AG09319 (cell line): ENCODE measurements at places on chromosomes 2 and 18.
A peak's percentile ranks its signal among the peaks of the same experiment; 100 is the strongest.

- no peak for DNase-seq
Observed at GRCh38 chr2:239793086-239793485, 232.1 kb downstream of the NDUFA10 start.

- no peak for DNase-seq
Observed at GRCh38 chr2:135620198-135620597, 88.9 kb downstream of the R3HDM1 start.

DNA sequence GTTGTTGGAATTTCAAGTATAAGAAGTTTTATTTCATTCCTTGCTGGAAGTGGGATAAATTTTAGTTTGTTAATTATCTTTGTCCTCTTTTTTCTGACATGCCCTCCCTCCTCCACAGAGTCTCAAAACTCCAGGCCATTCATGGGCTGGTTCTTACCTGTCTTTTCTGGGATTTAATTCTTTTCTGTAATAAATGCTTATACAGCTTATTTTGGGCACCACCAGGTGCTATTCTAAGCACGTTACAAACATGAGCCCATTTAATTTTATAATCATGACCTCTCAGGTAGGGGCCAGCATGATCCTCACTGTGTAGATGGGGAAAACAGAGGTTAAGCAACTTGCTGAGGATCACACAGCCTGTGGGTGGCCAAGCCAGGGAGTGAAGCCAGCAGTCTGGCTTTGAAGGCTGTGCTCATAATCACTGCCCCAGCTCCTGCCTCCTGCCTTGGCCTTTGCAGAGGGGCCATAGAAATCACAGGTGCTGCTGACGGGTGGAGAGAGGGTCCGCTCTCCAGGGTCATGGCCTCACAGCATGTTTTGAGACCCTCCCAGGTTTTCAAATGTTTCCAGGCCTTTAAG is 128.4 kb upstream of the PXDN start:
- no peak for DNase-seq

DNA sequence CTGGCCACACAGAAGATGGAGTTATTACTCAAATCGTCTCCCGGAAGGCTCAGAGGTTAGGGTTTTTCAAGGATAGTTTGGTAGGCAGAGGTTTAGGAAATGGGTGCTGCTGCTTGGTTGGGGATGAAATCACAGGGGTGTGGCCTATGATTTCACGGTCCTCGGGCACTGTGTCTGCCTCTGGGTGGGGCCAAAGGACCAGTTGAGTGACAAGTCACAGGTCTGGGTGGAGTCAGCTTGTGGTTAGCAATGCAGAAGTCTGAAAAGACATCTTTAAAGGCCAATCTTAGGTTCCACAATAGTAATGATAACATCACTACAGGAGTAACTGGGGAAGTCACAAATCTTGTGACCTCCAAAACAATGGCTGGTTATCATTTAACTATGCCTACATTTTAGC is 387.8 kb downstream of the ZNF521 start:
- no peak for DNase-seq

- peak; percentile 0 for DNase-seq
Observed at GRCh38 chr2:143162123-143162837, 33.1 kb downstream of the ARHGAP15 start.

DNA sequence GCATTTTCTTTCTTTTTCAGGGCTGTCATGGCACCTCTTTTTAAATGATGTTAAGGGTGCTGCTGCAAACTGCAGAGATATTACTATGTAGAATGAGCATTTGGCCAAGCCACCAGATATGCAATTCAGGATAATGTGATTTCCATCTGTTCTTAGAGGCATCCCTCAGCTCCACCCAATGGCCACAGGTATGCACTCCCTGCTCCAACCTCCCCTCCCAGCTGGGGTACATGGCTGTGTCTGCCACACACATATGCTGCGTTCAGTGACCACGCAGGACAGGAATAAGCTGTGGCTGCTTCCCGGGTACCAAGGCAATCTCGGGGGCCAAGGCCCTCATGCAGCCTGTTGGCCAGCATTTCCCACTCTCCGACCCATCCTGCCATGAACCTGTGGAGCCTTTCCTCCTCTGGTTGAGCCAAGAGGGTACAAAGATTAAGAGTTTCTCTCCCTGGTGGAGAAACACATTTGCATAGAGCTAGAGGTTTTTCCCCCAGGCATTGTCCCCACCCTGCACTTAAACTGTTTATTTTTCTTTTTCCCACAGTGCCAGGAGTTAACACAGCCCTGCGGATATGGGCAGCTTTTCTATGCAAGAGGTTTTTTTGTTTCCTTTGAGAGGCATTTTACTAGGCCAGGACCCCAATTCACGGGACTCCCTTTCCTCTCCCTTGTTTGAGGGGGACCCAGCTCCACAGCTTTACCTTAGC is 147.0 kb downstream of the GCA start:
- no peak for DNase-seq

GRCh38 chr2:46793423-46794416 is 121.9 kb downstream of the MCFD2 start:
- no peak for DNase-seq

- DNase-seq = no peak
Observed at GRCh38 chr2:229715895-229716507, 1.6 kb upstream of the DNER start.

DNA sequence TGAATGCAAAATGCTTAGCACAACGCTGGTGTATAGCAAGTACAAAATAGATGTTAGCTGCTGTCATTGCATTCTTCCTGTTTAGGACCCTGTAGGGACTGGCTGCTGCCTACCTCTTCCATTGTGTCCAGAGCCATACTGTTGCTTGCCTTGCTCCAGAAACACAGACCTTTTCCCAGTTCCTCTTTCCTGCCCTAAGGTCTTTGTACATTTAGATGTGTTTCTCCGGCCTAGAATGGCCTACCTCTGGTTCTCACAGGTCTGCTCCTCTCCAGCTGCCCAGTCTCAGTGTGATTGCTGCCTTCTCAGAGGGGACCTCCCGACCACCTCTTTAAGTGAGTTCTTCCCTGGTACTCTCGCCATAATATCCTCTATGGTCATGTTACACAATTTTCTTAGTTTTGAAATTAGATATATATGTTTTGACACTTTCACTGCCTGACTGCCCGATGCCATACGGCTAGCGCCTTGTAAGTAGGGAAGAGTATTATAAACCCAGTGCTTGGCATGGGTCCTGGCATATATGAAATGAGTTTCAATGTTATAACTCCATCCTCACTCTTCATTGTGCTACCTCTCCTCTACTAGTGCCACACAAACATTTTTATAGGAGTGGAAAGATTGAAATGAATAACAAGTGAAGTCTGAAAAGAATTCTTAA is 48.3 kb downstream of the RFTN2 start:
- no peak for DNase-seq

DNA sequence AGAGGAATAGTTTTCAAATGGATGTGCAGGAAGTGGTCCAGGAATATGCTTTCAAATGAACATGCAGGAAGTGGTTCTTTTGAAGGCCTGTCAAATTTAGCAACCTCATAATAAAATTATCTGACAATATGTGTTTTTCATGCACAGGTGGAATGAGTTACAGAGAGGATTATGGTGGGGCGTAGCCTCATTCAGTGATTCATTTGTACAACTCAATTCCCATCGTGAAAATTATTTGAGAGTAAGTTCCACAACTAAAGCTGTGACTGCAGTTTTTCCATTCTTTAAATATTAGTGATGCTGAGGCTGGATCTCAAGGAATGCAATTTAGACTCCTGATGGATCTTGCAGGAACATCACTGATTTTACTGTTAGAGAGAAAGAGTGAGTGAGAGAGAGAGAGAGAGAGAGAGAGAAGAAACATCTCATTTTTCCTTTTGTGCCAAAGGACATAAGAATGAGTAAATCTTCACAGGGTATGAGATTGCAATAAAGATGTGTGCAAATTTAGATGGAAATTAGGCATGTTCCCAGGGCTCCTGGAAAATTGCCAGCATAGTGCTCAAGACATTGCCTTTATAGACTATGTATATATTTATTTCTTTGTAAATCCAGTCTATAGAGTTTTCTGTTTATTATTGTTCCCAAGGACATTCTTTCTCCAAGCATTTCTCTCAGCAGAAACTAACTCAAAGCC is 394.9 kb upstream of the ZEB2 start:
- no peak for DNase-seq

DNA sequence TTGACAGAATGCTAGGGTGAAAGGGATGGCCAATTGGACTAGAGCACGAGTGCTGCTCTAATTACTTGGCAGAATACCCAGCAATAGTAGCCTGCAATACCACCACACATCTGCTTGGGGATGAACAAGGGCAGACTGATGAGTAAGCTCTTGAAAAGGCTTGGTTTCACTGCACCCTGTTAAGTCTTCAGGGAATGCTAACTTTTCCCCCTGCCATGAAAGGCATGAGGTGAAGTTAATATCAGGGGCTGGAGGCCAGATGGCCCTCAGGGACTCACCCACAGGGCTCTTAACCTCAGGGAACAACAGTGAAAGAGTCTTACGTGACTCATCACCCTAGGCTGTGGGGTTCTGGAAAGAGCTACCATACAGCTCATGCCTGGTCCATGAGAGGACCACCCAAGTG is 51.7 kb upstream of the MYL1 start:
- DNase-seq = no peak

GRCh38 chr2:108396845-108397244 is 19.1 kb downstream of the SULT1C4 start:
- DNase-seq = no peak

- DNase-seq = no peak
Observed at GRCh38 chr18:58102875-58103274, 58.8 kb downstream of the NEDD4L start.

DNA sequence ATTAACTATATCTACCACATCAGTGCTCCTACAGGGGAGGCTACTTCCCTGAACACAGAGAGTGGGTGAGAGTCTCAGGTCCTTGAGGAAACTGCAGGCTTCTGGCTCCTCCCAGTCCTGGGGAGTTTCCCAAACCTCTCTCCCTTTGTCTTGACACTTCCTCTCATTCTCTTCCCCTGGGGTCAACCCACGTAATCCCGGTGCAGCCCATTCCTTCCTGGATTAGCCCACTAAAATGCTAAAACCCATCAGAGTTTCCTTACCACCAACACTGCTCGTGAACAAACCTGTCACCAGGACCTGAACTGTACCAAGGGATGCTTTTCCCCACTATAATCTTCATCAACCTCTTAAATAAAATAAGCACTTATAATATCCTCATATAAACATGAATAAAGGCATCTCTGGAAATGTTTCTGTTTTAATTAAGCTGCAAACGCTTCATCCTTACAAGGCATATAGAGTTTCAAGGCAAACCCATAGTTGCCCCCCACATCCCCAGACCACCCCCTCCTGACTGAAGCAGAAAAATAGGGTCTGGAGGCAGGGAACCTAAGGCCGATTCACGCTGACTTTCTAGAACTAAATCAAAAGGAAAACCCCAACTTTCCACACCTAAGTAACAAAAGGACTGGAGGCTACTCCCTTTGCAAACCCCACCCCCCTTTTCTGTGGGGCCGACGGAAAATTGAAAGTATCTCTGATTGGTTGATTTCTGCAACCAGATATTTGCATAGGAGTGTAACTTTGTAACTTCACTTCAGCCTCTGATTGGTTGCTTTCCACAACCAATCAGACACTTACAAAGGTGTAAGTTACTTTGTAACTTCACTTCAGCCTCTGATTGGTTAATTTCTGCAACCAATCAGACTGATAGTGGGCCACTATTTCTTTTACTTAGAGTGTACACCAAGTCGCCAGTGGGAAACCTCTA is 19.0 kb downstream of the TMSB10 start:
- no peak for DNase-seq

DNA sequence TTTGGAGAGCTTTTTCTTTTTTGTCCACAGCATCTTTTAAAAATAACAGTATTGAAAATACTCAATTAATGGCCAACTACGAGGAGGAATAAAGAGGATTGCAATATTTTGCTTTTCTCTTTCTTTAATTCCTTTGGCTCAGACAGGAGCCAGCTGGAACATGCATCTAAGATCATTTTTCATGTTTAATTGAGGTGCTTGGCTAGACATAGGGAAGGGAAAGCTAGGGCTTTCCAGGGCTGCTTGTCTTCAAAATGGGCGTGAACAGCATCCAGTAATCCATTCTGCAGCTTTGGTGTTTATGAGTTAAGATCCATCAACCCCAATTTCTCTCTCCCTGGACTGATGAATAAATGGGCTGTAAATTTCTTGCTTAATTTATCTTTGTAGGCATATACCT is 323.0 kb downstream of the PTPRM start:
- no peak for DNase-seq

DNA sequence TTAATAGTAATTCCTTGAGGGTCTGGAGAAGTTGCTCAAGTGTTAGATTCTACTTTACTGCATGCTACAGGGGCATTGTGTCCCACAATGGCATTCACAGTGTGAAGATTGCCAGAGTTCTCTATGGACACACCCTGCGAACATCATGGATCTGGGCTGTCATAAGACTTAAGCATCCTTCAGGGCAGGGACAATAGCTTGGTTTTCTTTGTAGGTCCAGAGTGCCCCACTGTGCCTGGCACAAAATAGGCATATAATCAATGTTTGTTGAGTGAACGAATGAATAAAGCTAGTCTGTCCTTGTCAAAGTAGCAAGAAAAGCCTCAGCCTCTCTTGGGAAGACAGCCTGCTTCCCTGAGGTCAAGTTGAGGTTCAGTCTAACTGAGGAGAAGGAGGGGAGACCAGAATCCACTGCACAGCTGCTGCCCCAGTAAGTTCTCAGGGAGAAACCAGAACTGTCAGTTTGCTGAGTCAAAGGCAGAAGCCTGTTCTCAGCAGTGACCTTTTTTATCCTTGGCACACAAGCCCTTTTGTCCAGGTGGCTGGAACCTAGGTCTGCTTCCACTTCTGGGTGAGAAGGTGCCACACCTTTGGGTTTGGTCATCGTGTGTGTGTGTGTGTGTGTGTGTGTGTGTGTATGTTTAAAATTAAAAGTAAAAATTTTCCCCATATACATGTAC is 15.0 kb downstream of the INPP4A start:
- DNase-seq = no peak

GRCh38 chr2:38653715-38654527 is 12.0 kb upstream of the GALM start:
- no peak for DNase-seq

- no peak for DNase-seq
Observed at GRCh38 chr2:27136751-27137150, 2.3 kb upstream of the PREB start.

DNA sequence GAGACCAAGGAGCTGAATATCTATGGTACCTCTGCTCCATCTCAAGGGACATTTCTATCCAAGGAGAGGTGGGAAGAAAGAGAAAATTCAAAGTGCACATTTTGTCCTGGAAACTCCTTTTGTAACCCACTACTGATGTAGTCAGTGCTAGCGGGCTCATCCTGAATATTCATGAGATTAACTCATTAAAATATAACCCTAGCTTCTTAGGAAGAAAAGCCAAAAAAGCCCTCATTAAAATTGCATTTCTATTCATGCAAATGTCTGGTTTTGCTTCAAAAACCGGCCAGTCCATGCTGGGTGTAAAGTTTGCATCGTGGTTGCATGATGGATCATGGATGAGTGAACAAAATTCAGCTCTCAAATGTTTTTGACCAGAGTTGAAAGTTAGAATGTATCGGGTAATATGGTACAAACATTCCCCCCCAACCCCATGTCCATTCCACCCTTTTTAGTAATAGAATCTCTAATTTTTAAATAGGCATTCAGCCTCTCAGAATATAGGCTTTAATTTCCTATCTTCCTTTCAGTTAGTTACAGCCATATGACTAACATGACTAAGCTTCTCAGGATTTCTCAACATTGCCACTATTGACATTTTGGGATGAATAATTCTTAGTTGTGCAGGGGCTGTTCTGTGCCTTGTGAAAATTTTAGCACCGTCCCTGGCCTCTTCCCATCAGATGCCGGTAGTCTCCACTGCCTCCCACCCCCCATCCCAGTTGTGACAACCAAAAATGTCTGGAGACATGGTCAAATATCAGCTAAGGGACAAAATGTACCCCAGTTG is 104.2 kb upstream of the RND3 start:
- no peak for DNase-seq
